ENCODE measurements at places on chromosomes 12 and 14.

DNA sequence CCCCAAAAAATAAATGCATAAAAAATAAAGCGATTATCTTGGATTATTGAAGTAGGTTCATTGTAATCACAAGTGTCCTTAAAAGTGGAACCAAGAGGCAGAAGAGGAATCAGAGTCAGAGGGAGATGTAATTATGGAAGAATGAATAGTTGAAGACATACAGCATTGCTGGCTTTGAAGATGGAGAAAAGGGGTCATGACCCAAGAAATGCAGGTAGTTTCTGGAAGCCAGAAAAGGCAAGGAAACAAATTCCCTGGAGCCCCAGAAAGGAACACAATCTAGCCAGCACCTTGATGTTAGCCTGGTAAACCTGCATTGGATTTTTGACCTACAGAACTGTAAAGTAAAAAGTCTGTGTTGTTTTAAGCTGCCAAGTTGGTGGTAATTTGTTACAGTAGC is 57.5 kb upstream of the PTGR2 start:
- H3K4me1 ChIP-seq = peaks cover 5% of the 10 kb centered on the region
- H3K36me3 ChIP-seq = no peaks in the 10 kb centered on the region
- no peak for DNase-seq
- H3K27ac ChIP-seq = no peak overlapping the region

- H3K4me1 ChIP-seq = peaks cover 7% of the 10 kb centered on the region
- no peaks in the 10 kb centered on the region for H3K36me3 ChIP-seq
- no peak overlapping the region for H3K4me3 ChIP-seq
- peaks cover 69% of the 10 kb centered on the region for H3K27me3 ChIP-seq
- H3K27ac ChIP-seq = no peak overlapping the region
Observed at GRCh38 chr14:106268013-106268727, 741.8 kb downstream of the TMEM121 start.

DNA sequence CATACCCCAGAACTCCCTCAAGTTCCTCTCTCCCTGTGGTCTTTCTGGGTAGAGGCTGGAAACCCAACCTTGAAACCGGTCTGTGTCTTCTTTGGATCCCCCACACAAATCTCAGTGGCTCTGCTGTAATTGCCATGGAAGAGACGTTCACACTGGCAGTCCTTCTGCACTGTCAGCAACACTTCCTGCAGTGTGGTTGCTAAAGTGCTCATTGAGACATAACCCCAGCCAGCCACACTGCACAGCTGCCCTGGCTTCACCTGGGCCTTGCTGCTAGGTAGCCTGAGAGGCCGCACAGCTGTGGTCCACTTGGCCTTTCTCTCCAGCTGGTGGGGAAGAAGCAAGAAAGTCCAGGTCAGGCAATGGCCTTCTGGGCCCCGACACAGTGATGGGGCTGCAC is 2.4 kb downstream of the GZMH start:
- DNase-seq = peak; percentile 64
- peaks cover 5% of the 10 kb centered on the region for H3K36me3 ChIP-seq
- peaks cover 66% of the 10 kb centered on the region for H3K4me1 ChIP-seq
- H3K4me3 ChIP-seq = peak overlapping the region; percentile 73
- H3K27me3 ChIP-seq = no peaks in the 10 kb centered on the region

GRCh38 chr12:41486718-41487117 is 298.6 kb downstream of the PDZRN4 start:
- H3K27ac ChIP-seq = no peak overlapping the region
- peaks cover 7% of the 10 kb centered on the region for H3K27me3 ChIP-seq
- no peak for DNase-seq
- no peaks in the 10 kb centered on the region for H3K4me1 ChIP-seq
- no peaks in the 10 kb centered on the region for H3K36me3 ChIP-seq

DNA sequence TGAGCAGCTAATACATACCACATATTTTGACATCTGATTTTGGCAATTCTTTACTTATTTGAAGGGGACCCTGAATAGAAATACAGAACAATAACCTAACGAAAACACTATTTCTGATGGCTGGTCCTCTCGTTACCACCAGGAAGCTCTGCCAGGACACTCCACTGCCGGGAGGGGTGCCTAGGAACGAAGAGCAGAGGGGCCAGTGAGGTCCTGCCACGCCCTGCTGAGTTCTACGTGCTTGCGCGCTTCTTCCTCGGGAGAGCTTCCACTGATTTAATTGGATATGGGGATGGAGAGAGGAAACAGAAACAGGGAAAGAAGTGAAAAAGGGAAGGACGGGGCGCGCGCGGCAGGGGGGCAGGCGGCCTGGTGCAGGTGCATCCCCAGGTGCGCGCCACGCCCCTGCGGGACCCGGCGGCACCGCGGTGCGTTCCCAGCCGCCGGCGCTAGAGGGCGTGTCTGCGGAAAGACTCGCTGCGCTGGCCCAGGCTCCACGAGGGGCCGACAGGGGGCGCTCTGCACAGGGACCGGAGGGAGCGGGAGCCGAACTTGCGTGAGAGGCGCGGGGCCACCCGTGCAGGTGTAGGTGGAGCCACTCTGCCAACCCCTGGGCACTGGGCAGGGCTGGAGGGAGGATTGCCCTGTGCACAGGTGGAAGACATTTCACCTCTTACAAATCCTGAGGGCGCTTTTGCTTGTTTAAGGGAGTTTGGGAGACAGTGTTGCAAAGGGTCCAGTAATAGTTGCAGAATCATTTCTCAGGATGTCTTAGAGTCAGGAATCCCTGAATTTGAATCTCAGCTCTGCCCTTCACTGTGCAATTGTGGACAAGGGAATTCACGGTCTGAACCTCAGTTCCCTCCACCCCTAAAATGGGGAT is 986.3 kb upstream of the TMEM132C start:
- peaks cover 22% of the 10 kb centered on the region for H3K4me1 ChIP-seq
- H3K4me3 ChIP-seq = no peak overlapping the region
- H3K36me3 ChIP-seq = no peaks in the 10 kb centered on the region
- H3K27me3 ChIP-seq = no peaks in the 10 kb centered on the region
- peak; percentile 75 for DNase-seq

- H3K27ac ChIP-seq = no peak overlapping the region
- no peaks in the 10 kb centered on the region for H3K36me3 ChIP-seq
- no peak overlapping the region for H3K4me3 ChIP-seq
- DNase-seq = no peak
Observed at GRCh38 chr12:106074361-106074705, 64.4 kb downstream of the NUAK1 start.

DNA sequence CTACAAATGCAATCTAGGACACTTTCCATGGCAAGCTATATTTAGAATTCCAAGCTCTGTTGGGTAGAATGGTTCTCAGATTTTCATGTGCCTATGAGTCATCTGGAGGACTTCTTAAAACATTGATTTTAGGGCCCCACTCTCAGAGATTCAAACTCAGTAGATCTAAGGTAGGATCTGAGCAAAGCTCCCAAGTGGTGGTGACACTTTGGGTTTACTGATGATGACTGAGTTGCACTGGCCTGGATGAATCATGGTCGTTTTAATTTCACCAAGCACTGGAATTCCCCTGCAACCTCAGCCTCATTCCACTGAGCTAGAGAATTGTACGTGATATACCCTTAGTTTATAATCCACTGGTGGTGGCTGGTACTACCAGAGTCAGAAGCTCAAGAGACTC is 86.5 kb downstream of the PPM1H start:
- H3K4me1 ChIP-seq = no peaks in the 10 kb centered on the region
- no peaks in the 10 kb centered on the region for H3K36me3 ChIP-seq
- no peak overlapping the region for H3K4me3 ChIP-seq

GRCh38 chr14:75522224-75522982 is at the start of gene BATF:
Gene BATF, plus strand, starts transcription at chr14:75522469. Its CDS starts 214 bp downstream, at chr14:75522683.
- peaks cover 73% of the 10 kb centered on the region for H3K4me1 ChIP-seq
- H3K36me3 ChIP-seq = peaks cover 43% of the 10 kb centered on the region
- DNase-seq = peak; percentile 92
- H3K27me3 ChIP-seq = no peaks in the 10 kb centered on the region

GRCh38 chr12:58148405-58148804 is 207.0 kb downstream of the ATP23 start:
- no peaks in the 10 kb centered on the region for H3K36me3 ChIP-seq
- no peak for DNase-seq
- no peaks in the 10 kb centered on the region for H3K4me1 ChIP-seq
- no peaks in the 10 kb centered on the region for H3K27me3 ChIP-seq
- H3K27ac ChIP-seq = no peak overlapping the region

- no peak for DNase-seq
- peaks cover 50% of the 10 kb centered on the region for H3K27me3 ChIP-seq
- H3K27ac ChIP-seq = no peak overlapping the region
- H3K4me1 ChIP-seq = peaks cover 34% of the 10 kb centered on the region
- H3K4me3 ChIP-seq = no peak overlapping the region
Observed at GRCh38 chr14:72888192-72888591, 5.7 kb downstream of the DPF3 start.

- no peak overlapping the region for H3K4me3 ChIP-seq
- H3K4me1 ChIP-seq = no peaks in the 10 kb centered on the region
- no peak overlapping the region for H3K27ac ChIP-seq
- H3K27me3 ChIP-seq = no peaks in the 10 kb centered on the region
Observed at GRCh38 chr12:29796823-29797263, 13.1 kb upstream of the TMTC1 start.

GRCh38 chr14:102390064-102390855 is 27.5 kb downstream of the TECPR2 start:
- H3K27me3 ChIP-seq = no peaks in the 10 kb centered on the region
- peaks cover 3% of the 10 kb centered on the region for H3K4me1 ChIP-seq
- no peak overlapping the region for H3K4me3 ChIP-seq

DNA sequence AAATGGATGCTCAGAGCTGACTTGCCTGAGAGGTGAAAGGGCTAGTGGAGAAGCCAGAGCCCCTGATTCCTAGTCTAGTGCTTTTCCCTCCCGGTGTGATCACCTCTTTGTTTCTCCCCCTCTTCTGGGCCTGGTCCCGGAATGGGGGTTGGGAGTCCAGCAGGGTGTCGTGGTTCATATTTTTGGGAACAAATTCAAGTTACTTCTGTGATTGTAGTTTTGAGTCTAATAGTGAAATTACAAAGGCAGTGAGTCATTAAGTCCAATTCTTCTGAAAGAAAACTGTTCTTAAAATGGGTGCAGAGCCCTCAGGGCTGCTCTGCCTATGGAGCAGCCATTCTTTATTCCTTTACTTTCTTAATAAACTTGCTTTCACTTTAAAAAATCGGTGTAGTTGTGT is 7.6 kb downstream of the SUSD6 start:
- H3K36me3 ChIP-seq = peaks cover 40% of the 10 kb centered on the region
- H3K4me1 ChIP-seq = peaks cover 93% of the 10 kb centered on the region
- peak overlapping the region; percentile 99 for H3K27ac ChIP-seq
- H3K27me3 ChIP-seq = no peaks in the 10 kb centered on the region
- no peak for DNase-seq

DNA sequence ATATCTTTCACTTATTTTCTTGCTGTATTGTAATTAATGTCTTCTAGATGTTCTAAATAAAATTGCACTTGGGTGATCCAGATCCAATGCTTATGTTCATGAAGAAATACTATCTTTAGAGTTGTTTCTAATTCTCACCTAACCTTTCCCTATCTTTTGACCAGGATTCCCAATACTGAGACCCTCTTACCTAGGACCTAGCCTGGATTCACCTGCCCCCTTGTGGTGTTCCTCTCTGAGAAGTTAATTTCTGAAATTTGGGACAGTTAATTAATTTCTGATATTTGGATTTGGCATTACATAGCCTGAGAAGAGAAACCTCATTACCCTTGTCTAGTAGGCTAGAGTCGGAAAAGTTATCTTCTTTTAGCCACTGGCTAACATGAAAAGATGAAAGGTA is 29.5 kb downstream of the FOXA1 start:
- H3K36me3 ChIP-seq = no peaks in the 10 kb centered on the region
- H3K27ac ChIP-seq = no peak overlapping the region
- no peak for DNase-seq
- no peaks in the 10 kb centered on the region for H3K27me3 ChIP-seq
- H3K4me1 ChIP-seq = no peaks in the 10 kb centered on the region
- no peak overlapping the region for H3K4me3 ChIP-seq

GRCh38 chr12:128290938-128291337 is 24.0 kb downstream of the TMEM132C start:
- no peaks in the 10 kb centered on the region for H3K4me1 ChIP-seq
- DNase-seq = no peak
- H3K36me3 ChIP-seq = no peaks in the 10 kb centered on the region

GRCh38 chr14:95157048-95157326 is 342 bp downstream of the DICER1 start:
- H3K4me1 ChIP-seq = peaks cover 39% of the 10 kb centered on the region
- peak overlapping the region; percentile 99 for H3K27ac ChIP-seq
- H3K27me3 ChIP-seq = no peaks in the 10 kb centered on the region
- no peak for DNase-seq
- H3K4me3 ChIP-seq = peak overlapping the region; percentile 90
- H3K36me3 ChIP-seq = peaks cover 17% of the 10 kb centered on the region

DNA sequence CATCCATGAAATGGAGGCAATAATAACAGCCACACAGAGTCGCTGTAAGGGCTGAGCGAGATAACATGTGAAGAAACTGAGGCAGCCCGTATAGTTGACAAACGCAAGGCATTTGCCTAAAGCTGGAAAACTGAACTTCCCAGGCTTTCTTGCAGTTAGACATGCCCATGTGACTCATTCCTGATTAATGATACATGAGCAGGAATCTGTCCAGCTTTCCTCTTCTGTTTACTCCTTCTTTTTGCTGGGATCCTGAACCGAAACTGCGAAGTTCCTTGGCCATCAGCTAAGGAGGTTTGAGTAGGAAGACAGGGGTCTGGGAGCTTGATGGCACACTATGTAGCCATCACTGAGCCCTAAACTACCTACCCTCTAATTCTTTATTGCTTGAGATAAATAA is 52.2 kb downstream of the ST8SIA1 start:
- no peaks in the 10 kb centered on the region for H3K27me3 ChIP-seq
- H3K36me3 ChIP-seq = no peaks in the 10 kb centered on the region
- no peak overlapping the region for H3K4me3 ChIP-seq
- H3K4me1 ChIP-seq = peaks cover 3% of the 10 kb centered on the region
- no peak for DNase-seq

- no peaks in the 10 kb centered on the region for H3K27me3 ChIP-seq
- H3K4me3 ChIP-seq = no peak overlapping the region
- no peaks in the 10 kb centered on the region for H3K4me1 ChIP-seq
- H3K27ac ChIP-seq = no peak overlapping the region
- no peak for DNase-seq
Observed at GRCh38 chr12:95141310-95141709, 67.9 kb upstream of the NR2C1 start.

GRCh38 chr12:47715393-47715876 is 9.6 kb upstream of the RPAP3 start:
- no peaks in the 10 kb centered on the region for H3K27me3 ChIP-seq
- no peak overlapping the region for H3K4me3 ChIP-seq
- DNase-seq = peak; percentile 88
- H3K36me3 ChIP-seq = peaks cover 4% of the 10 kb centered on the region

- no peaks in the 10 kb centered on the region for H3K36me3 ChIP-seq
- DNase-seq = no peak
- no peak overlapping the region for H3K4me3 ChIP-seq
Observed at GRCh38 chr14:37122288-37122687, 50.1 kb downstream of the SLC25A21 start.

DNA sequence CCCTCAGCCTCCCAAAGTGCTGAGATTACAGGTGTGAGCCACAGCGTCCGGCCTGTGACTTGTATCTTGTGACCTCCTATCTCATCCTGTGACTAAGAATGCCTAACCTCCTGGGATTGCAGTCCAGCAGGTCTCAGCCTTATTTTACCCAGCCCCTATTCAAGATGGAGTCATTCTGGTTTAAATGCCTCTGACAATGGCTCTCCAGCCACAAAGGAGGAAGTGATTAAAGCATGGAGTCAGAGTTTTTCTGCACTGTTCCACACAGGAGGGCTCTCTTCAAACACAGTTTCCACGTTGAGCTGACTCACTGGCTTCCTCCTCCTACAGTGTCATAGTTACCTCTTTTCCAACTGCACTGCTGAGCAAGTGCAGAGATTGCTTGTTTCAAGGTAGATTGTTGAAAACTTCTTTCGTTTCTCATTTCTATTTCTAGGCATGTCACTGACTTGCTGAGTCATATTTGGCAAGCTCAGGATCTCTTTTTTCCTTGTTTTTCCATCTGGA is 383.8 kb downstream of the PCNX1 start:
- H3K36me3 ChIP-seq = peaks cover 6% of the 10 kb centered on the region
- peak overlapping the region; percentile 59 for H3K27ac ChIP-seq
- H3K4me3 ChIP-seq = no peak overlapping the region
- H3K27me3 ChIP-seq = peaks cover 4% of the 10 kb centered on the region
